Motor neuron (in vitro differentiated cells): ENCODE measurements at places on chromosomes 3 and 15. TPM values are rescaled to one million over a fixed set of nuclear protein-coding genes. Genes with fewer than 3 reads are reported as not detected.

GRCh38 chr3:32613183-32613582 lies 42.5 kb upstream of the DYNC1LI1 start:
- ATAC-seq = no peak

DNA sequence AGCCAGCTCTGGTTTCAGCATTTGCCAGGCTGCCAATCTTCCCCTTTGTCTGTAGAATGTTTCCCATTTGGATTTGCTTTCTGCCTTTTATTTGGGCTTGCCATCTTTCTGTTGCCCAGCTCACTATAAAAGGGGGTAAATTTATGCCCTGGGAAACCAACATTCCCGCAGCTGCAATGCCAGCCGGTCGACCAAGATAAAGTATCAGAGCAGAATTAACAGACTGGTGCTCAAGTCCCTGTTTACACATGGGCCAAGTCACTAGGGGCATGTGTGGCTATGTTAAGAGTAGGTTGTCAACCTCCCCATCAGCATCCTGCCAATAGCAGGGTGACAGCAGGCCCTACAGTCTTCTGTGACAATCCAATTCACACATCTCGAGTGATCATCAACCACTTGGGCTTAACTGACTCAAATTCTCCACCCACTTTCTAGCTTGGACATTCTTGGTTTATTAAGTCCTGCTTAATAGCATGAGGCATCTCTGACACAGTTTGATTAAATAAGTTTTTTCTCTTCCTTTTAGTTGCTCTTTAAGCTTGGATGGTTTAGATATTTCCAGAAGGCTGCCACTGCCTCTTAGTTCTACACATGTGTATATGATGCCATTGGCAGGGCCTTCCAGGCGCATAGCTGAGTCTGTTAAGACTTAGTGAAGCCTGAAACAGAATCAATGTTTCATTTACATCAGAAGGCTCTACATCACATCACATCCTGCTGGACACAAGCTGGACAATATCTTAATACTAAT lies 24.1 kb upstream of the VEPH1 start:
- ATAC-seq = peak; percentile 48

GRCh38 chr15:63600001-63600615 lies 2.9 kb downstream of the FBXL22 start:
- peak; percentile 23 for ATAC-seq

- no peak for ATAC-seq
Observed at GRCh38 chr3:70097084-70097483, 97.6 kb downstream of the SAMMSON start.

- no peak for ATAC-seq
Observed at GRCh38 chr3:49620728-49621127, 53.4 kb upstream of the APEH start.

GRCh38 chr3:123660900-123661299 lies 76.0 kb upstream of the HACD2 start:
- ATAC-seq = peak; percentile 90

DNA sequence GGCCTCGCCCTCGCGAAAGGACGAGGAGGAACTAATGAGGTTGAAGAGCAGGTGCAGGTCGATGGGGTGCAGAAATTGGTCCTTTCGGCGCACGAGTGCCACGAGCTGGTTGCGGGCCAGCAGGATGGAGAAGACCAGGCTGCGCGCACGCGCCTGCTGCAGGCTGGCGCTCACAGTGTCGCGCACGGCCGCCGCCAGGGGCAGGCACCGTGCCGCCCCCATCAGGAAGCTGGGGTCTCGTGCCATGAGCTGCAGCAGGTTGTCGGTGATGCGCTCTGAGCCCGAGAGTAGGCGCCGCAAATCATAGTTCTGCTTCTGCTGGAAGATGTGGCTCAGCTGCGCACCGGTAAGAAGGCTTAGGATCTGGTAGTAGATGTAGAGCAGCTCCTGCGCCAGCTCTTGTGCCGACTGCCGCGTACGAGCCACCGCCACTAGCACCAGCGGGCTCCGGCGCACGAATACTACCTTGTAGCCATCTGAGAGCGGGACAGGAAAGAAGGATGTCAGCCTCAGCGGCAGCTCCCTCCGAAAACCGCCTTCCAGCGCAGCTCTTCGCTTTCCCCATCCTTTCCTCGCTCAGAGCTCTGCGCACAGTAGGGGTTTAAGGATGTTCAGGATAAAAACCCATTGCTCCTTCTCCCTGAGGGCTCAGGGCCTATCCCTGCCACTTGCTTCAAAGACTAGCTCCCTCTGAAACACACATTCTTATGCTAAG lies 6.9 kb upstream of the MST1R start:
- ATAC-seq = peak; percentile 57

GRCh38 chr3:89762405-89762804 lies 655.0 kb downstream of the EPHA3 start:
- ATAC-seq = peak; percentile 84

GRCh38 chr15:66623801-66624453 lies 58.1 kb upstream of the LCTL start:
- peak; percentile 81 for ATAC-seq

GRCh38 chr3:30511524-30512251 lies 94.7 kb upstream of the TGFBR2 start:
- ATAC-seq = no peak

DNA sequence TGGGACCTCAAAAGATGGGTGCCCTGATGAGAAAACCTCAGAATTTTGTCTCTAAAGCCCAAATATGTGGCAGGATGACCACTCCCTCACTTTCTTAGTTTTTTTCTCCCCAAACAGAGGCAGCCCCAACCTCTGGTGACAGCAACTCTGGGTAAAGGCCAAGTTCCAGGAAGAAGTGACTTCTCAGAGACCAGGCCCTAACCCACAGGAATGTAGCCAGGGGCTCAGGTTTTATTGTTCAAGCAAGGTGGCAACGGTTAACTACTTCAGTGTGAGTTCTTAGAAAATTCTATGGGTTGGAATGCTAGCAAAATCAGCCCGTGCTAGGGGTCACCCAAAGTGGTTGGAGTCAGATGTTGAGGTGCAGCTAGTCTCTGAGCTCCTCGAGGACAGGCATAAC lies 5.1 kb upstream of the DNAJA4 start:
- ATAC-seq = no peak

- no peak for ATAC-seq
Observed at GRCh38 chr15:59052915-59053407, 52.0 kb upstream of the CCNB2 start.

GRCh38 chr3:107650788-107651187 lies 128.0 kb downstream of the BBX start:
- ATAC-seq = no peak

DNA sequence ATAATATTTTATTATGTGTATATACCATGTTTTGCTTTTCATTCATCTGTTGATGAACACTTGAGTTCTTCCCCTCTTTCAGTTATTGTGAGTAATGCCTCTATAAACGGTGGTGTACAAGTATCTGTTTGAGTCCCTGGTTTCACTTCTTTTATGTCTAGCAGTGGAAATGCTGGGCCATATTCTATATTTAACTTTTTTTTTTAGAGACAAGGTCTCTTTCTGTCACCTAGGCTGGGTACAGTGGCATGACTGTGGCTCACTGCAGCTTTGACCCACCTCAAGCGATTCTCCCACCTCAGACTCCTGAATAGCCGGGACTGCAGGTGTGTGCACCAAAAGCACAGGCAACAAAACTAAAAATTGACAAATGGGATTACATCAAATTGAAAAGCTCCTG lies 19.9 kb downstream of the GOLM2 start:
- ATAC-seq = no peak

DNA sequence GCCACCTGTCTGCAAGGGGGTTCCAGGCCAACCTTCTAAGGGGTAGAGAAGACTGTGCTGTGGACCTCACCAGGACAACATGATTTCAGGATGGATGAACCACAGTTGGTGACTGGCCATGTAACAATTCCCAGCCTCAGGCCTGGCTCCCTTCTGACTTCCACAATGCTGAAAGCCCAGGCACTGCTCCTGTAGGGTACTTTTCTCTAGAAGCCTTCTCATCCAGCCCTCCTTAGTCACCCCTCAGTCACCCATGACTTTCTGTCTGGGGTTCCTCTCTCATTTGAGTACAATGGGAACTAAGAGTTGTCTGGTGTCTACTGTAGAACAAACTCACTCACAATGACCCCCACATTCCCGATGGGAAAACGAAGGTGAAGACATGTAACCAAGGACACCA lies 8.6 kb downstream of the ALS2CL start:
- ATAC-seq = no peak

GRCh38 chr3:186502138-186502948 lies 41.8 kb downstream of the CRYGS start:
- ATAC-seq = peak; percentile 21

- ATAC-seq = no peak
Observed at GRCh38 chr15:58403581-58403980, 28.2 kb upstream of the LIPC start.

DNA sequence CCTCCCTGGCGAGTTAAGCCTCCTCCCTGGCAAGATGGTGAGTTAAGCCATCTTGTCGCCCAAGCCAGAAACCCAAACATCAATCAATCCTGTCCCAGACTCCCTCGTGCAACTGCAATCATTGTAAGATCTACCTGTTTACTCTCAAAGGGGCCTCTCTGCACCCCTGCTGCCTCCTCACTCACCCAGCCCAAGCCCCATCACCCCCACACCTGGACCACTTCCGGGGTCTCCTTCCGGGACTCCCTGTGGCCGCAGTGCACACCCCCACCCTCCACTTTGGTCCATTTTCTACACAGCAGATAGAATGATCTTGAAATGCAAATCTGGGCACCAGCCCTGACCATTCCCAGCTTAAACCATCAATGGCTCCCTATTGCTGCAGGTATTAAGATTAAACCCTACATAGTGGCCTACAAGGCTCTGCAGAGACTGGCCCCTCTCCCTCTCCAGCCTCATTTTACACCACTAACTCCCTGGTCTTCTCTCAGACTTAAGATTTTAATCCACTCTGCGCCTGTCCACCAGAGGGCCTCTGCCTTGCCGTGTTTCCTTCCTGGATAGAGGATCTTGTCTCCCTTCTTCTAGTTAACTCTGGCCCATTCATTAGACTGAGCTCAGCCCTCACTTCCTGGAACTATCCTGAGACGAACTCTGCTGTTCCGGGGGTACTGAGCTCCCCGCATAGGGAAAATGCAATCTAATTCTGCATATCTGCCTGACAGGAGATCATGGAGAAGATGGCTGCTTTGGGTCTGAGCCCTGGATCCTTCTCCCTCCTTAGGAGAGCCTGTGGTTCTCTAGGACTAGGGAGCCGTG lies 41.9 kb upstream of the SLC6A1 start:
- peak; percentile 59 for ATAC-seq

DNA sequence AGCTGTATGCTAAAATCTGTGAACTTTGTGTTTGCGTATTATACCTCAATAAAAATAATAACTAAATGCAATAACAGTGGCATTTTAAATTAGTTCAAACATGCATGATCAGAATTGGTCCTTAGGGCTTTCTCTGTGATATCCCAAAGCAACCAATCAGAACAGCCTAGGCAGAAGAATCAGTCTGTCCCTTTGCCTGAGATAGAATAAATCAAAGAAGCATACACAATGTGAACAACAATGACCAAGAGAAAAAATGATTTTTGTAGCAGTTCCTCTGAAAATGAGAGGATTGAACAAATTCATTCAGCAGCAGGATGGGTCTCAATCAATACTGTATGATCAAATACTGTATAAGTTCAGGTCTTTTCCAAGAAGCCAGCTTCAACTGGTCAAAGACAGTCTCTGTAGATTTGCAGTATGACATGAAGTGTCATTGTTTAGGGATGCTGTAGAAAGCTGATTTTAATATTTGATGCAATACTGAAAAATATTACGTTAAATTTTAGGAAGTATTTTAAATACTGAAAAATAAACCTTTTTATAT lies 1071.6 kb downstream of the AGBL1 start:
- peak; percentile 52 for ATAC-seq

DNA sequence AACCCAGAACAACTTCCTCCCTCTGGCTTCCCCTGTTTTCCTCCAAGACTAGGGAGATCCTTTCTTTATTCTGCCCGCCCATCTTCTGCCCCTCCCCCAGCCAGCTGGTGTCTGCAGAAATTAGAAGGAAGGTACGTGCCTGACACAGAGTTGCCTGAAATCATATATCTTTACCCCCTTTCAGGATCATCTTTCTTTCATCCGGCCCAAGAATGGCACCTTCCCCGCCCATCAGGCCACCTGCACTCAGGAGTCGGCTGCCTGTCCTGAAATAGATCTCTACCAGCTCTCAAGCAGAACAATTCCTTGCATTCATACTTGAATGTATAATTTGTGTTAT lies 133.7 kb downstream of the VGLL4 start:
- peak; percentile 63 for ATAC-seq

- ATAC-seq = peak; percentile 64
Observed at GRCh38 chr3:40333416-40333815, 23.9 kb downstream of the EIF1B start.

DNA sequence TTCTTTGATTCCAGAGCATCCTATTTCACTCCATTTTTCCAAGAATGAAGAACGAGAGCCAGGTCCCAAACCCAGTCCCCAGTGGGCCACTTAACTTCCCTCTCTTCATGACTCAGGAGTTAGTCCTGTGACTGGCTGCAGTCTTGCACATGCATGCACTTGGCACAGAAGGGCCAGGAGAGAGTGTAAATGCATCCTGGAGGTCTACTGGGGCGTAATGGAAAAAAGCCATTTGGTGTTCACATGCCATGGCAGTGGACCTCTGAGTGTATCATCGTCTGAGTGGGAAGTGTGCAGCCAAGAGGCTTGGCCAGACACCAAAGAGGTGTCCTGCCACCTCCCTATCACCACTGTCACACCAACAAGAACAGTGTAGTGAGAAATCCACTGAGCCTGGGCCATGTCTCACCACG lies 15.1 kb upstream of the RFTN1 start:
- ATAC-seq = no peak

DNA sequence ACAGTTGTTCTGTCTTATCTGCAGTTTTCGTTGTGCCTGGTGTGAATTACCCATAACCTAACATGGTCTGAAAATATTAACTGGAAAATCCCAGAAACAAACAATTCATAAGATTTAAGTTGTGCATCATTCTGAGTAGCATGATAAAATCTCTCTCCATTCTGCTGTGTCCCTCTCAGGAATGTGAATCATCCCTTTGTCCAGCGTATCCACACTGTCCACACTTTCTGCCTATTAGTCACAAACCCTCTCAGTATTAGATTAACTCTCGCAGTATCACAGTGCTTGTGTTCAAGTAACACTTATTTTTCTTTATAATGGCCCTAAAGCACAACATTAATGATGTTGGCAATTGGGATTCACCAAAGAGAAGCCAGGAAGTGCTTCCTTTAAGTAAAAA lies 203.2 kb downstream of the CGGBP1 start:
- ATAC-seq = peak; percentile 33

GRCh38 chr3:171351676-171352075 lies 108.5 kb downstream of the TNIK start:
- no peak for ATAC-seq

GRCh38 chr3:46604127-46604526 lies 8.2 kb upstream of the FAM240A start:
- ATAC-seq = no peak

CSPG5 gene
- 12.7 and 14.9 TPM in 2 replicates for total RNA-seq

CNTN3 gene
- total RNA-seq = 0.48 and 1.2 TPM in 2 replicates

TGM5 gene
- not detected in 2 replicates for total RNA-seq

COLQ gene
- 2.2 and 2.5 TPM in 2 replicates for total RNA-seq

C15orf39 gene
- 2.2 and 3.2 TPM in 2 replicates for total RNA-seq

MGLL gene
- total RNA-seq = 0.71 and 0.96 TPM in 2 replicates

GOLGA8R gene
- 0.50 and 0.55 TPM in 2 replicates for total RNA-seq

CDHR4 gene
- not detected in 2 replicates for total RNA-seq

HDGFL3 gene
- total RNA-seq = 35.7 and 47.4 TPM in 2 replicates

GPR156 gene
- total RNA-seq = 0.33 and 0.81 TPM in 2 replicates

TF gene
- total RNA-seq = 0.73 and 2.2 TPM in 2 replicates

SLC28A1 gene
- total RNA-seq = 0.14 TPM in 1 of 2 replicates, not detected in the other
